NCI-H187 treated with DMSO at 0.1 percent for 48 hours (cell line): ENCODE measurements at places on chromosomes 1 and 21.
A peak's percentile ranks its signal among the peaks of the same experiment; 100 is the strongest.

DNA sequence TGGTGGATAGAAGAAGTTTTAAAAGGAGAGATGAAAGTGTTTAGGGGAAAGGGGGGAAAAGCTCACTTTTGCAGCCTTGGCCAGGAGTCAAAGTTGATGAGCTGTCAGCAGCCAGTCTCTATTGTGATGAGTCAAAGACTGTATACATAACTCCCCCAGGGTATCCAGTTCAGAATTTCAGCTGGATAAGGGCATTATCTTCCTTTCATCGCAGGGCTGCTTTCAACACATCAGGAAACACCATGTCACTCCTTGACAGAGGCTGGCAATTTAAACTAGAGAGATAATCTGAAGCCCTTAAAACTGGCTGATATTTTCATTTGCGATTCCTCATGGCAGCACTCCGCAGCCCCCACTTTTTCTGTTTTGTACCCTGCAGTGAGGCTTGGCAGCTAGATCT, 328.5 kb downstream of the TBX15 start:
- DNase-seq: no peak

GRCh38 chr1:168786476-168787330, 57.7 kb upstream of the DPT start:
- peak; percentile 67 for DNase-seq

GRCh38 chr1:245156041-245156735, 1.4 kb downstream of the KIF26B start:
- peak; percentile 14 for DNase-seq

DNA sequence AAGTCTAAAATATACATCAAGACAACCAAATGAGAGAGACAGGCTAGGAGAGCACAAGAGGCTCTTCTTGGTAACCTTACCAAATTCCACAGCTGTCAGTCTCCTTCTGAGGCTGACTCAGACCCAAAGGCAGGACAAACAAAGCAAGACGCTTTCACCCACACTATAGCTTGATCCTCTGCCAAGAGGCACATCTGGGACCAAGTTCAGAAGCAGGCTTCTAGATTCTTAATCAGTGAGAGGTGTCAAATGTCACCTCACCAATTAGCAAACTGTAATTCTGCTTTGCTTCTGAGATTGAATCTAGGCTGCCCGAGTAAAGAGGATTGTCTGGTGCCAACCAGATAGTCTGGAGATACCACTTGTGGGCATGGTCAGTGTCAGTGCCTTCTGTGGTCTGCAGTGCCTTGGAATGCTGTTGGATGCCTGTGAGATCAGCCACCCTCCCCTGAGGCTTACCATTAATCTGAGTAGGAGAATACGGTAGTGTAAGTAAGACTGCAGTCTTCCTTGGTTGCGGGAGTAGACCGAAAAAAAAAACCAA, 151.0 kb downstream of the FMN2 start:
- DNase-seq: no peak

- DNase-seq: no peak
These were observed at the start of gene GFI1 for GRCh38 chr1:92486251-92487077. GFI1 (minus strand) TSS chr1:92486925; CDS start chr1:92483487, 3,438 bp downstream.

GRCh38 chr1:21277180-21277579, 13.1 kb downstream of the ECE1 start:
- no peak for DNase-seq

- DNase-seq: no peak
These were observed 87.8 kb upstream of the CD34 start for GRCh38 chr1:207998691-207999090.

- no peak for DNase-seq
These were observed 195.7 kb downstream of the GPATCH2 start for GRCh38 chr1:217435204-217435603.

DNA sequence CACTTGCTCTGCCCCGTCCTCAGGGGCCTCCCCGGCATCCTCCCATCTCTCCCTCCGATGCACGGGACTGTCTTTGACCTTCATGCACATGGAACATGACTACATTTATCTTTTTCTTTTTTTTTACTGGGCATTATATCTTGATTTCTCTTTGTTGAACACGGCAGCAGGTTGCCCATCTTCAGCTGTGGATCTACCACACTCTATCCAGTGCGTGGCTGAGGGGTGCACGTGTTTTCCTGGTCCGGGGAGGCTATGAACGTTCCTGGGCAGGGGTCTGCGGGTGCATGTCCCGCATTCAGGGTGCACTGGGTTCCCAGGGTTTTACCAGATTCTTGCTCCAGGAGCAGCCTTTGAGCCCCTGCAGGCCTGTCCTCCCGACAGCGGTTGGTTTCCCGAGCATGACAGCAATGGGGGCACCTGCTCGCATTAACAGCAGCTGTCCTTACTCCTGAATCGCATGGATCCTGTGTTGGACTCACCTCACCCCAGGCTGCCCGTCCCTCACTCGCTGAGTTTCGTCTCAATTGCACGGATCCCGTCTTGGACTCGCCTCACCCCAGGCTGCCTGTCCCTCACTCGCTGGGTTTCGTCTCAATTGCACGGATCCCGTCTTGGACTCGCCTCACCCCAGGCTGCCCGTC, 7.4 kb downstream of the POFUT2 start:
- DNase-seq: no peak

DNA sequence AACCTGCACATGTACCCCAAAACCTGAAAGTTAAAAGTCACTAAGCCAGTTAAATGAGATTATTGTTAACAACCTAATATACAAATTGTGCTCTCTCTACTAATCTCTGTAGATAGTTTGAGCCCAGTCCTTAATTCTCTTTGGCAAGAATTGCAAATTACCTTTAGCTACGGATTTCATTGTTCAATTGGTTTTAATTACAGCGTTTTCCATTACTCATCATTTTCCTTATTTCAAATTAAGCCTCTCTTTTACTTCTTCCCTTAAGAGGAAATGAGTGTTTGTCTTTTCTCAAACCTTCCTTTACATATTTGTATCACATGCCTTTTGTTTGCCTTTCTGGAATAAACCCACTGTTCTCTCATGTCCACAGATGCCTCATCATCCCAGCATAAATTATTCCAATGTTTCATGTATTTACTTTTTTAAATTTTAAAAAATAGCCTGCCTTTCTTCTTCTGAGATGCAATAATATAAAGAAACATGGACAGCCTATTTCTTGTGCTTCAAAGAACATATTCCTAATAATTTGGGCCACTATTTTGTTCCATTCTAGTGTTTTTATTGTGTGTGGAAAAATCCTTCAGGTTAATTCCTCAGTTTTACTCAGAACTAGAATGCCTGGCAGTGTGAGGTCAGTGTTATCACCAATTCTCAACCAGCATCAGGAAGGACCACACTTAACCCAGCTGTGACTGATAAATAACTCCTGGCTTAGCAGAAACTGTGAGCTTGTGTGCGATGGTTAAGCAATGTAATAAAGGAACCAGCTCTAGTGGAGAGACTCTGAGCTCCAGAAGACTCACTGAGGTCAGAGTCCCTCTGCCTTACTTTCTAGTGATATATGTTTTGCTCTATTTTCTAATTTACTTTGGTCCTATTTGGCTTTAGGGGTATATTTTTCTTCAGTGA, 600.5 kb downstream of the LTN1 start:
- DNase-seq: no peak

GRCh38 chr1:180258290-180258689, 28.2 kb downstream of the LHX4 start:
- no peak for DNase-seq

GRCh38 chr1:60921175-60921574, 161.2 kb upstream of the NFIA start:
- no peak for DNase-seq

GRCh38 chr1:65108025-65108642, 39.9 kb upstream of the AK4 start:
- DNase-seq: peak; percentile 11

GRCh38 chr1:164709541-164710278, 150.7 kb downstream of the PBX1 start:
- DNase-seq: no peak

DNA sequence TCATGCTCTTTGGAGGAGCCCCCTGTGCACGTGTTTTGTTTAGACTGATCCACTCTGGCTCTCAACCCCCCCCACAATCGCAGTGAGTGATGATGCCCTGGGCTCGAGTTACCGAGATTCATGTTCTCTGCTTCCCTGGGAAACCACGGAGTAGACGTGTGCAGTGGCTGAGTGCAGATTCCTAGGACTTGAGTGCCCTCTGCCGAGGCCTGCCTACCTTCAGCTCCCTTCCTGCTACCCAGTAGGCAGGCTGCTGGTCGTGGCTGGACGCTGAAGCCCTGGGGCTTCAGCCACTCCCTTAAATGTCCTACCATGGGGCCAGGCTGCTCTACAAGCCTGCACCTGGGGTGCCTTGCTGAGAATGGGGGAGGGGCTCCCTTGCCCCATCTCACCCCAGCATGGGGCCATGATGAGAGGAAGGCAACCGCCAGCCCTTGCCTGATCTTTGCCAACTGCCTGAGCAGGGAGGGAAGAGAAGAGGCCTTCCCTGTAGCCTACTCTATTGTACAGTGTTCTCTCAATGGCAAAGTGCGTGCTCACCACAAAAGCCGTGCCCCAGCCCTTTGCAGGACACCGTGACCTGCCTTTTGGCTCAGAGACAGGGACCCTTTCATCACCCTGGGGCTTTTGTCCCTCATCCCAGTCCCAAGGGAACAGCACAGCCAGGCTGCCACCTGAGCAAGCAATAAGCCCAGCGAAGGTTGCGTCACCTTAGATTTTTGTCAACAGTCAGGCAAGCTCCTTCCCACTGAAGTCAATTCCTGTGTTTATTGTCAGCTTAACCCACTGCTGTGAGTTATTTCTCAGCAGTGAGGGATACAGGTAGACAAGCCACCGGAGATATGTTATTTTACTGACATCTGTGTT, 4.1 kb upstream of the GRIK3 start:
- peak; percentile 74 for DNase-seq

DNA sequence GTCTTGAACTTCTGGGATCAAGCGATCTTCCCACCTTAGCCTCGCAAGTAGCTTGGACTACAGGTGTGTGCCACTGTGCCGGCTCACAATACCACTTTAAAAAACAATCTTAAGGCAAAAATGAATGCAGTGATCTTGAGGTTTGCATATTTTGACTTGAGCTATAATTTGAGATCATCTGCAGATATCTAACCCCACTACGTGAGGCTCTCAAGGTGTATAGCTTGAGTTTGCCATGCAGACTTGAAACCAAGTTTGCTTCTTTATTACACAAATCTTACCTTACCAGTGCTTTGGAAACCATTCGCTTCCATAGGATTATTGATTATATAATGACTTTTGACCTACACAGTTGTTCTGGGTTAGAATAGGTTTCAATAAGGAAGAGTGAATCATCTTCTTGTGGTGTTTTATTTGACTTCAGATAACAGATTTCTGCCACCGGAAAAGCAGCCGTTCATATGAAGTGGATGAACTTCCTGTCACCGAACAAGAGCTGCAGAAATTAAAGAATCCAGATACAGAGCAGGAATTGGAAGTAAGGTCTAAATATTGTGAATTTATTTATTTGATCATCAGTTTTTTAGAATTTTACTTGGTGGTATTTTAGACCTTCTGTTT, 155.1 kb downstream of the VPS13D start:
- no peak for DNase-seq

DNA sequence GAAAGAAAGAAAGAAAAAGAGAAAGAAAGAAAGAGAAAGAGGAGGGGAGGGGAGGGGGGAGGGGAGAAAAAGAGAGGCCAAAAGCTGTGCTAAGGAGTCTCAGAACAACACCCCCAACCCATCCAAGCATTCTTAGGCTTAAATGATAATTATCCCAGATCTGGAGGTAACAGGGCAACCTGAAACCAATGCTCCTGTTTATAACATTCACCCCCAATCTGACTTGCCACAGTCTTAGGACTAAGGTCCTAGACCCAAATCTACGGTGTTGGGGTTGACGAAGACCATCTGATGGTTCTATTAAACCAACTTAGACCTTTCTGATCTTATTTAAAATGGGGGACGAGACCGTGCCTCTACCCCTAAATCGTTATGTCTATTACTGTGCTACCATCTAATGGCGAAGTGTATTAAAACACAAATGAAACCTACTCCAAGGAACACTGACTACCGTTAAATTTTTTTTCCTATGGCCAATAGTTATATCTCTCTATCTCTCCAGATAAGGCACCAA, 119.3 kb upstream of the CDC42BPA start:
- no peak for DNase-seq

- DNase-seq: no peak
These were observed 4.1 kb downstream of the TAGLN2 start for GRCh38 chr1:159921251-159921650.

GRCh38 chr21:46213620-46214286, 14.8 kb downstream of the LSS start:
- DNase-seq: no peak

GRCh38 chr1:238653693-238654321, 732.6 kb upstream of the CHRM3 start:
- no peak for DNase-seq

DNA sequence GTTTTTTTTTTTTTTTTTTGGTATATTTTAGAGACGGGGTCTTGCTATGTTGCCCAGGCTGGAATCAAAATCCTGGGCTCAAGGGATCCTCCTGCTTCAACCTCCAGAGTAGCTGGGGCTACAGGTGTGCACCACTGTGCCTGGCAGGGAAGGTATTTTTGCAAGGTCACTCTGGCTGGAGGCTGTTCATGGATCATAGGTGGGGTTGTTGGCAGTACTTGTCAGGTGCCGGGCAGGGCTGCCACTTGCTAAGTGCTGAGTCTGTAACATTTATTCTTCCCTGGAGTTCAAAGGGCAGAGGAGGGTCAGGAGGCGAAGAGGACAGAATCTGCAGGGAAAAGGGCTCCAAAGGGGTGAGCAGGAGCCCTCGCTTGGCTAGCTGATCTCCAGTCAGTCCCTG, 24.1 kb downstream of the A3GALT2 start:
- DNase-seq: no peak
